NCI-H460 (cell line): ENCODE measurements at places on chromosomes 5 and 9. TPM values are rescaled to one million over a fixed set of nuclear protein-coding genes. Genes with fewer than 3 reads are reported as not detected.

GRCh38 chr5:157473383-157474320 is 13.6 kb downstream of the NIPAL4 start:
- DNase-seq: no peak

- DNase-seq: no peak
Measured at GRCh38 chr5:179180061-179180610, 120.0 kb downstream of the ZNF354C start.

DNA sequence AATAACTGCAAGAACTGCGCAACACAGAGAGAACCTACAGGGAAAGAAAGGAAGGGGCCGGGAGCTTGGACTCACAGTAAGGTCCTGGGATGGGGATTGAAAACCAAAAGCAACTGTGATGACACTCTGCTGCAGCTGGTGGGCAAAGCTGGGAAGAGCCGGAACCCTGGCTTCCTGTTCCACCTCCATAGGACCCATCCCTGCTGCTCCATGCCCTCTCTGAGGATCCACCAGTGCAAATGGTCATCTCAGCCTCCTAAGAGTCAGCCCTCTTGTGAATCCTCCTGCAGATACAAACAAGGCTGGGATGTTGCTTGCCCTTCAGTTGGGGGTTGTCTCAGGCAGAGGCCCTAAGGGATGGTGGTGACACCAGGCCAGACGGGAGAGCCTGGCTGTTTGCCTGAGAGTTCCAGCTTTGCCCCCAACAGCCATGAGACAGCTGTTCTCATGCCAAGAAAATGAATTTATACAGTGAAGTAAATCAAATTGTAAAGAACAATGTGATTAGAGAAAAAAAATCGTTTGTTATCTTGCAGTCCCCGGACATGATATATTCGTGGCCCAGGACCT is 90.8 kb downstream of the TENT4A start:
- no peak for DNase-seq

DNA sequence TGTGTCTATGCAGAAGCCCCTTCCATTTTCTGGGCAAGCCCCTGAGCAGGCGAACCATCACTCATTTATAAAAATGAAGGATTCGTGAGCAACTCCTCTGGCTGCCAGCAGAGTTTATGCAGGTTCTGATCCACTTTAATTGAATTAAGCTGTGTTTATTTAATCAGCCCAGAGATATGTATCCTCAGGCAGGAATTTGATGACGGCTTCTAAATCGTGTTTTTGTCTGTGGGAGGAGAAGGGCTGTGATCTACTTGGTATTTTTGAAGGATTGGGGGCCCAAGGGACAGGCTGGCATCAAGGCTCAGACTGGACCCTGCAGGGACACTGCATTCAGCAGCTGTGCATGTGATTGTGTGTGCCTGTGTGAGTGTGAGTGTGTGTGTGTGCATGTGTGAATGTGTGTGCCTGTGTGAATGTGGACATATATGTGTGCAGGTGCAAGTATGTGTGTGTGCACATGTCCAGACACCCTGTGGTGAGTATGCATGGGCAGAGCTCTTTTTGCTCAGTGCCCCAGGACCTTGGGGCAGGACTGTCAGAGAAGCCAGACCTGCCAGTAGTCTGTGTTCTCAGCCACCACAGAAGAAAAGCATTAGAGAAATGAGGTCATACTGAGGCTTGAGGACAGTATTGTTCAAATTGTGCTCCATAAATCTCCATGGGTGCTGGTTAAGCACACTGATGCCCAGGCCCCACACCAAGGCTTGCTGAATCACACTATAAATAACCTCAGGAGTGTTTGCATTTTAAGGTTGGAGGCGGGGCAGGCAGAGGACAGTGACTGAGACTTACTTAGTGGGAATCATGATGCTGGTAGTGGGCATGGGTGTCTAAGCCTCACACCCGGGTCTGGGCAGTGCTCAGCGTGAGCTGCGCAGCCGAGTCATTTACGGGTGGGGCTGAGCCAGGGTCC is 164.0 kb downstream of the CARTPT start:
- no peak for DNase-seq

GRCh38 chr9:123933440-123934212 is 3.7 kb upstream of the DENND1A start:
- peak; percentile 93 for DNase-seq

DNA sequence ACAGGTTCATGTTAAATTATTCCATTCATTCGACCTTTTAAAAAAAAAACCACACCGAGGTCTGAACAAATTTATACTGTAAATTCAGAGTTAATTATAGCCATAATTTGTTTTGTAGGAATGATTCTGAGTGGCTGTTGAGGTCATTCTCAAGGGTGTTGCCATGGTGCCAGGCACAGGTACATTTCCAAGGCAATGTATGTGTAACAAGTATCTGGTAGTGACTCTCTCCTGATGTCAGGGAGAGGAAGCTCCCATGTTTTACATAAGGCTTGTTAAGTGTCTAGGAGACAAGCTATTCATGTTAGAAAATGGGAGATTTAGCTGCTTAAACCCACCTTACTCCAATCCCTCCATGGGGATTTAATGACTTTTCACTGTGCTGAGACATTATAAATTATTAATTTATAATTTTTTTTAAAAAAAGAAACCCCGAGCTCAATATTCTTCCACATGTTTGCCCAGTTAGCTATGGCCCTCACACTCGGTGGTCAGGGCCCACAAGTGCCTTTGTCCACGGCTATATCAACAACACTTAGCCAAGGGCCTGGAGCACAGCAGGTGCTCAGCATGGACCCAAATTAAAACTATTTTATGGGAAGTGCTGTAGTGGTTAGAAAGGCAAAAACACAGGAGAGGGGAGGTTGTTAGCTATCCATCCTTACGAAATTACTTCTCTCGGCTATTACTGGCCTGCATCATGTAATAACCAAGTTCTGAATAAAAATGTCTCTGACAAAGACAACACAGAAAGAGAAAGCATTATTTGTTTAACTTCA is 154.6 kb upstream of the GNA14 start:
- no peak for DNase-seq

- DNase-seq: no peak
Measured at GRCh38 chr5:57725658-57726504, 243.3 kb upstream of the ACTBL2 start.

Gene RBM27
- 30.0 and 35.9 TPM in 2 replicates for total RNA-seq
